ENCODE measurements at places on chromosomes 2 and 18. TPM values are rescaled to one million over a fixed set of nuclear protein-coding genes. Genes with fewer than 3 reads are reported as not detected.

The LRRTM4 gene
- total RNA-seq = 0.92 TPM

The TMEM150A gene
- 10.8 TPM for total RNA-seq

The HAAO gene
- total RNA-seq = 1.9 TPM

DNA sequence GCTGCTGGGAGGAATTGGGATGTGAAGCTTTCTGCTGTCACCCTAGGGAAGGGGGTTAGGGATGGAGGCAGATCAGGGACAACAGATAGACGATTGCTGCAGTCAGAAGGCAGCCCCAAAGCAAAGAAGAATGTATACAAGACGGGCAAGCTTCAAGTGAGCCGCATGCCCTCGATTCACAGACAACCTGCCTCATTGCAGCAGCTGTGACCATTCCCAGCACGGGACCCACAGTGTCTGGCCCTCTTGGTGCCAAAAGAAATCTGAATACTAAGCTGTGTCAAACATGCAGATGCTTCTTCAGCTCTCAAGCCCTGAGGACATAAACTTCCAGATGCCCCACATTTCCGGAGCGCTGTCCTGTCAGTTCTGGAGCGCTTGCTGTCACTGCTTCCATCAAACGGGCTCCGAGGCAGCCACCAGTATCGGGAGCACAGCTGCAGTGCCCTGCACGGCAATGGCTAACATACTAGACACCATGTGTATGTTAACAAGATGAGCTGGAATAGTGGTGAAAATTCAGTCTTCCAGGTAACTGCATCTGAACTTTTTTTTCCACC, 33.8 kb downstream of the PRELID3A start:
- no peak for DNase-seq

DNA sequence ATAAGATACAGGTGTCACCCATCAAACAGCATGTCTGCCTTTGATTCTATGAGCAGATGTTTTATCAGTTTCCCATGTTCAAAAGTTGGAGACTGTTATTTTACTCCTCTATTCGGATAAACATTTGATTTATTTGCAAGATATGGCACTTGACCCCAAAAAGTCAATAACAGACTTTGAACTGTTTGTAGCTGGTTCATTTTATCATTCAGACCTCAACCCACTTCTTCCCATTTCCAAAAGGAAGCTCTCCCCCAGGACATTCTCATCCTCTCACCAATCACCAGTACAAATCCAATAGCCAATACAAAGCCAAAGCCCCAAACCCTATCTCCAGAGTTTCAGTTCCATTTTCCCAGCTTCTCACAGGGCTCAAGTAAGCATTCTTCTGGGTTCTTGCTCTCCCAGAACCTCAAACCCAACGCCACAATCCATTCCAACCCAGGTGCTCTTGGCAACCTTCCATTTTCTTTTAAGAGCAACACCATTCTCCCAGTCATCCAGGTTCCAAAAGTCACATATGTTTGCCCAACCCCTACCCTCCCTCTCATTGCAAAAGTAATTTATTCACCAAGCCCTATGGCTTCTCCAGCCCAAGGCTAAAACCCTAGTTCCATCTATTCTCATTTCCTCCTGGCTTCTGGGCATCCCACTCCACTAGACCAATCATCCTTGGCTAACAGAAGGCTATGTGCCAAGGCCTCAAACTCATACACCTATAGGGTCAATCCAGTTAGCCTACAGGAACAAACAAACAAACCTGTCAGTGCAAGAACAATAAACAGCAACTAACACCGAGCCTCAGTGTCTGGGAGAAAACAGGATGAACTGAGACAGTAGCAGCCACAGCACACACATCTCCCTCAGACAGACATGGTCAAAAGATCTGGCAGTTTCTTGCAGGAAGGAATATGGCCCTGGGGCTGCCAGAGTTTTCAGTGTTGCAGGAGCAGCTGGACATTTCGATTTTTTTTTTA, 9.2 kb downstream of the ACVR1 start:
- DNase-seq = no peak

GRCh38 chr2:100446696-100447095, 23.6 kb upstream of the NMS start:
- no peak for DNase-seq

GRCh38 chr2:172472446-172473033, 45.2 kb downstream of the ITGA6 start:
- no peak for DNase-seq

GRCh38 chr2:99805930-99806476, 316.2 kb upstream of the REV1 start:
- no peak for DNase-seq

- DNase-seq = no peak
Observed at GRCh38 chr2:150557020-150557600, 69.6 kb upstream of the RND3 start.

- no peak for DNase-seq
Observed at GRCh38 chr18:49400398-49401072, 59.9 kb downstream of the DYM start.

GRCh38 chr18:38481576-38481975, 916.0 kb upstream of the CELF4 start:
- no peak for DNase-seq

DNA sequence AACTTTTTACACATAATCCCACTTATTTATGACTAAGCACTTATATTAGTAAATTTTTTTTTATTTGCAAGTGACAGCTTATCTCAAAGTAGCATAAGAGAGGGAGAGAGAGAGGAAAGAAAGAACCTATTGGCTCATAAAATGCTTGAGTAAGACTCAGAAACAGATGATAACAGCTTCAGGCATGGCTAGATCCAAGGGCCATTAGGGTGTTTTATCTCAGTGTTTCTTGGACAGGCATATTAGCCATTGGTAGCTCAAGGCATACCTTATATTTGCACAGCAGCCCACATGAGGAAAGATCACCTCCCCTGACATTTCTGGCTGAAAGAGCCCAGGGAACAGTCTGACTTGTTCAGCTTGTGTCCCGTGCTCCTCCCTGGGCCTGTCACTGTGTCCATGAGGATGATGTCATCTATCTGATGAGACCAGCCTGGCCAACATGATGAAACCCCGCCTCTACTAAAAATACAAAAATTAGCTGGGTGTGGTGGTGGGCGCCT, 64.4 kb downstream of the IL1R2 start:
- DNase-seq = no peak

GRCh38 chr18:41828137-41828536, 126.9 kb upstream of the PIK3C3 start:
- DNase-seq = no peak

DNA sequence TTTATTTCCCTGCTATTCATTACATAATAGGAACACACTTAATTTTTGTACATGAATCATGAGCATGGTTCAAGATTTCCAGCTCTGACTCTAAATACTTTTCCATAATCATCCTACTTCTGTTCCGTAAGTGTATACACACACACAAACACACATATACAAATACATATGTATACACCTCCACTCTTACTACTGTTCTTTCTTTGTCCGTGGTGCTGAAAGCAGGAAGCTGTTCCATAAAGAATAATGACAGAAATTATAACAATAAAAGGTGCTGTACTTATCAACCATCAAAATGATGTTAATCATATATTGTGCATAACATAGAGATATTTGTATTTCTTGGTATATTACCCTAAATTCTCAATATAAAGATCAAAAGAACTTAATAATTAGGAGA, 776.9 kb downstream of the DPP10 start:
- DNase-seq = no peak

All from Right ventricle myocardium inferior (tissue), 1 donor.